Fibroblast of lung (primary cell): ENCODE measurements at places on chromosomes 13 and 19. TPM values are rescaled to one million over a fixed set of nuclear protein-coding genes. Genes with fewer than 3 reads are reported as not detected.

GRCh38 chr13:78169386-78169785 is 250.8 kb upstream of the EDNRB start:
- DNase-seq, result no peak

DNA sequence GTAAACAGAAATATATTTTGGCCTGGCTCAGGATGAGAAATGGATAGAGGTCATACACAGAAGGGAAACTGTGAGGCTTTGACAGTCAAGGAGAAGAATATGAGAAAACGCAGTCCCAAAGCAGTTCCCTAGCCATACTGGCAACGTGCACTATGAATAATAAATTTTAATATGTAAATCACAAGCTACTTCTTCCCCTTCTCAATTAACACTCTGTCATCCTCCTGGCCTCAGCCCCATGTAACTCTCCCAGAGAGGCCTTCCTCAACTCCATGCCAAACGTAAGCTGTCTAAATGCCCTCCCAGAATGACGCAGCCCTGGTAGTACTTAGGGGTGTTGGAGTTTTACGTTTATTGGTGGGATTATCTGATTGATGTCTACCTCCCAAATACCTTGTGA is 732.6 kb downstream of the LIG4 start:
- no peak for DNase-seq

GRCh38 chr13:78596736-78597601 is 6.4 kb downstream of the POU4F1 start:
- peak; percentile 25 for DNase-seq

DNA sequence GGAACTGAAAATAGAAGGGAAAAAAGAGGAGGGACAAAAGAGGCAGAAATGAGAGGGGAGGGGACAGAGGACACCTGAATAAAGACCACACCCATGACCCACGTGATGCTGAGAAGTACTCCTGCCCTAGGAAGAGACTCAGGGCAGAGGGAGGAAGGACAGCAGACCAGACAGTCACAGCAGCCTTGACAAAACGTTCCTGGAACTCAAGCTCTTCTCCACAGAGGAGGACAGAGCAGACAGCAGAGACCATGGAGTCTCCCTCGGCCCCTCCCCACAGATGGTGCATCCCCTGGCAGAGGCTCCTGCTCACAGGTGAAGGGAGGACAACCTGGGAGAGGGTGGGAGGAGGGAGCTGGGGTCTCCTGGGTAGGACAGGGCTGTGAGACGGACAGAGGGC is at the start of gene CEACAM5:
CEACAM5 (plus strand) TSS at position 146 of the 400 bp plus-strand sequence; CDS start at position 252, 106 bp downstream.
- no peak for DNase-seq

GRCh38 chr19:39402346-39403300 is 4.0 kb upstream of the ZFP36 start:
- DNase-seq, result peak; percentile 94

GRCh38 chr19:16890461-16891184 is 1.8 kb downstream of the F2RL3 start:
- no peak for DNase-seq

DNA sequence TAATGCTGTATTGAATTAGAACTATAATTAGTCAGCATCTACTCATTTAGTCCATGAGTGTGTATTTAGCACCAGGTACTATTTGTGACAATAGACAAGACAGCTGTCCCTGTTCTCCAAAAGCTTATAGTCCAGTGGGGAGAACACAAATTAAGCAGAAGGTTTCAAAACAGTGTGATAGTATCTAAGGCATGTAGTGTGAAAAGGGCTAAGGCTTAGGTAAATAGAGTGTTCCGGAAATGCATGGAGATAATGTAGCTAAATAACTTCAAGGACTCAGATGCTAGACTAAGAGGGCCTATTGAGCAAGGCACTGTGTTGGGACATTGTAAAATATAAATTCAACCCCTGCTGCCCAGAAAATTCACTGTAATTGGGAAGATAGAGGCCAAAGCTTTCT is 144.1 kb upstream of the MIR17HG start:
- no peak for DNase-seq

- no peak for DNase-seq
These were observed 20.5 kb downstream of the CCDC97 start for GRCh38 chr19:41330481-41330880.

SYNE4 gene
- total RNA-seq, result under 0.01 and 0.17 TPM in 2 replicates

CYP4F8 gene
- not detected in 2 replicates for total RNA-seq

LILRB3 gene
- not detected in 2 replicates for total RNA-seq
